ENCODE measurements at places on chromosomes 11 and 22.
A peak's percentile ranks its signal among the peaks of the same experiment; 100 is the strongest.

GRCh38 chr11:96162816-96163499 is 180.0 kb downstream of the MAML2 start:
- DNase-seq, result no peak

DNA sequence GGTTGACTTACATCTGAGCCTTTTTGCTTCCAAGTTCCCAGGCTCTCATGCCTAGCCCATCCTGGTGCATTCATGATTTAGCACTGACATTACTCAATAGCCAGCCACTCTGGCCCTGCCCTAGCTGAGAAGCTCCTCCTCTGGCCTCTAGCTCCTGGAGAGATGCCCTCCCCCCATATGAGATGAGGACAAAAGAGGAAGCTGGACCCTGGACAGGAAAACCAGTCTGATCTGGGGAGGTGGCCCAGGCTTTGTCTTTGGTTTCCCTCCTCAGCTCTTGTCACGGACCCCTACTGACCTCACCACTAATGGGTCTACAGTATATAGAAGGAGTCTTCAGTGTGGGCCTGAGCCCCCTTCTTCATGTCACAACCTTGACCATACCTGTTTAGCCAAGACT is 3.0 kb downstream of the RHOG start:
- no peak for DNase-seq

GRCh38 chr11:111642542-111642941 is 40.3 kb downstream of the SIK2 start:
- no peak for DNase-seq

DNA sequence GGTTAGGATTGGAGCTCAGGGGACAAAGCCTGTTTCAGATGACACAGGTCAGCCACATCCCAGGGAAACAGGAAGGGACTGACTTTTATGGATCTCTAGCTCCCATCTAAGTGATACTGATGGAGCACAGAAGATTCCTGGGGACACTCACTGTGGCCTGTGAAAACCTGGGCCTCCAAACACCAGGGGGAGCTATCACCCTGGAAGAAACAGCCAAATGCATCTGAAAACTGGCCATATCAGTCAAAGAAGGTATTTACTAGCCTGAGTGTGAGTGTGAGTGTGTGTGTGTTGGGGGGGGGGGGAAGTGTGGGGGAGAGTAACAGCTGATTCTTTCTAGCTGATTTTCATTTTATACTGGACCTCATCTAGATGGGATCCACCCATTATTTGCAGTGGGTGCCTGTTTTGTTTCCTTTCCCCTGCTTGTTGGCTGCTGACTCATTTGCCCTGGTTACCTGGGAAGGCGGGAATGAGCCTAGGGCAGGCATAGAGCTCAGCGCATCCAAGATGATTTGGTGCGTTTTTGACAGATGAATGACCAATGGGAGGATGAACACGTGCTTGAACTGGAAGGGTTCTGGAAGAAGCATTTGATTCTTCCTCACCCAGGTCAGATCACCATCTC is 284.0 kb downstream of the KIRREL3 start:
- DNase-seq, result no peak

- no peak for DNase-seq
Measured at GRCh38 chr11:86891036-86891435, 64.2 kb downstream of the FZD4 start.

DNA sequence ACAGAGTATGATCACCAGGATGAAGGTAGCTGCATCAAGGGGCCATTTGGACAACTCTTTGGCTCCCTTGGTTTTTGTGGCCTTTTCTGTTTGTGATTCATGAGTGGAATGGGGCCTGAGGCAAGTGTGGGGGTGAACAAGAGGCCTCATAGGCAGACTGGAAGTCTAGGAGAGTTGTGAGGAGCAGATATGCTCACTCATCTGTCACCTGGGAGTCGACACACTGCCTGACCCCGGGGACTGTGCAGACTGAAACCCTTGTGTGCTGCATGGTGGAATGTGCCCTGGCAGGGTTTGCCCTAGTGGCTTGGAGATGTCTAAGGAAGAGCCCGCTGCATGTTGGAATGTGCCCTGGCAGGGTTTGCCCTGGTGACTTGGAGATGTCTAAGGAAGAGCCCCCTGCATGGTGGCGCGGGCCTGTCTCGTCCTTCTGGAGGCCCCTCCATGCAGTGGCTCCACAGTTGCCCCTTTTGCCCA is 60.0 kb downstream of the MED15 start:
- DNase-seq, result no peak

- DNase-seq, result no peak
Measured at GRCh38 chr11:86785576-86785975, 14.8 kb upstream of the PRSS23 start.

GRCh38 chr11:100785148-100785983 is 98.3 kb downstream of the ARHGAP42 start:
- DNase-seq, result no peak

- DNase-seq, result no peak
Measured at GRCh38 chr11:22626573-22627239, 1.1 kb upstream of the FANCF start.

DNA sequence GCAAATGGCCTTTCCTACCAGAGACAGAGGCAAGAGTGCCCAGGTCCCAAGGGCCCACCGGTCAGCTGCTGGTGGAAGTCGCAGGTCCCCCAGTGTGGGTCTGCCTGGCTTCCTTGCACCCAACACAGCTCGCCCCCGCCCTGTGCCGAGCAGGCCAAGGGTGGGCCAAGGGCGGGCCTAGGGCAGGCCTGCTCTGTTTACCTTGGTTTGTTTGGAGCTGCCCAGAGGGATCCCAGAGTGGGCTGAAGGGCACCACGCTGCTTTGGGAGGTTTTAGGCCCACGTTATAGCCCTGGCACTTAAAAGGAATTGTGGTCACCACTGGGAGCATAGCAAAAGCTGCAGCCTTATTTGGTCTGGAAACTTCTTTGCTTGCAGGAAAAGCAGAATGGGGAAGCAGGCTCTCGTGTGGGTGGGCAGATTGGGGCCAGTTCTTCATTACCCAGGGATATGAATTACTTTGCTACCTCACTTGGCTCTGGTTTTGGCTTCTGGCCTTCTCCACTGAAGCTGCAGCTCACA is 38.0 kb downstream of the MRGPRD start:
- DNase-seq, result no peak

DNA sequence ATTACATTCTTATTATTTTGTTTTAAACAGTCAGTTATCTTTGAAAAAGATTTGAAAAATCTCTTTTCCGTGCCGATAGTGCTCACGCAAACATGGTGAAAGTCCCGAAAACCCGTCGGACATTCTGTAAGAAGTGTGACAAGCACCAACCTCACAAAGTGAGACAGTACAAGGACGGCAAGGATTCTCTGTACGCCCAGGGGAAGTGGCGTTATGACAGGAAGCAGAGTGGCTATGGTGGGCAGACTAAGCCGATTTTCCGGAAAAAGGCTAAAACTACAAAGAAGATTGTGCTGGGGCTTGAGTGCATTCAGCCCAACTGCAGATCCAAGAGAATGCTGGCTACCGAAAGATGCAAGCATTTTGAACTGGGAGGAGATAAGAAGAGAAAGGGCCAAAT is 28.7 kb upstream of the CTSD start:
- DNase-seq, result no peak

DNA sequence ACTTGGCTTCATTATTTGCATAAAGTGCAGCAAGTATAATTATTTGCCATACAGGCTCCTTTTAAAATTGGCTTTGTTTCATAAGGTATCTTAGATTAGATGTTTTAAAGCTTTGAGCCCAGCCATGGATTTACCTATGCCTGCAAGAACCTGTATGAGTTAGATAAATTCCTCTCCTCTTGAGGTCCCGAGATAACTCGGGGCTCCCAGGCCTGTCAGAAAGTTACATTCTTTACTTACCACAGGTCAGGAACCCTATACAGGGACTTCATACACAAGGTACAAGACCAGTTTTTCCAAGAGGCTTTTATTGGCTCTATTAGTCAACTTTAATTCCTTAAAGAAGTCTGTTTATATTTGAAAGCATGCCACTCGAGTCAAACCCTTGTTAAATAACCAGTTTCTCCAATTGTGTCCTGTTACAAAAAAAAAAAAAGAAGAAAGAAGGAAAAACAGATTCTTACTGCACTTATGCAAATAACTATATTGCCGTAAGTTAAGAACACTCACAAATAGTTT is 2.3 kb upstream of the C1QTNF6 start:
- DNase-seq, result no peak

DNA sequence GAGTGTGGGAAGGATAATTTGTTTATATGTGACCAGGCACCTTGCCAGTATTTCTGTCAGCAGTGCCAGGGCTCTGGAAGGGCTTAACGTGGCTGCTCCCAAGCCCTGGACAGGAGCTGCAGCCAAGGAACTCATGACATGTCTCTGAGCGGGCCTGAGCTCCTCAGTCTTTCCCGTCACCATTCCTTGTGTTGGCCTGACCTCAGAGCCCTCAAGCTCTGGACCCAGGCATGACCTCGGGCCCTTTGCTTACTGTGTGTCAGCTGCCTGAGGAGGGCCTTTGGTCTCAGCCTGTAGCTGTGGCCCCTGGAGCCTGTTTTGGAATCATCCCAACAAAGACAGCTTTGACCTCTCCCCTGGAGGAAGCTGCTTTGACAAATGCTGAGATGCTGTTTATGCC is 264.1 kb upstream of the PLET1 start:
- no peak for DNase-seq

DNA sequence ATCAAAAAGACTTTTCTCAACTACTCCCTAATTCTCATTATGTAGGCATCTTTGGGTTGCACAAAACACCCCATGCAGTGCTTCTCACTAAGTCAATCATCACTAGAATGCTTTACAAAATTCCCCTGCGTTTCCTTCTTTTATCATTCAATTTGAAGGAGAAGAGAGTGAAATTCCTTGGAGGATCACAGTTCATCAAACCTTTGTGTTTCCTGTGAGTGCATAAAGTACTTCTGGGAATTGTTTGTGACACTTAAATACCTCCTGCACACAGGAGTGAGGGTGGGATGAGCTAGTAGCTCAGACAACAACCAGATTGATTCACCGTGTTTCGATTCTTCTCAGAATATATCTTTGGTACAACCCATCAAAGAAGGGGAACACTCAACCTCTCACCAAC is 3.7 kb upstream of the OR5AR1 start:
- DNase-seq, result no peak

- no peak for DNase-seq
Measured at GRCh38 chr22:36153501-36154422, 6.8 kb downstream of the APOL3 start.

GRCh38 chr22:48736593-48737460 is 1090.8 kb downstream of the BRD1 start:
- no peak for DNase-seq

DNA sequence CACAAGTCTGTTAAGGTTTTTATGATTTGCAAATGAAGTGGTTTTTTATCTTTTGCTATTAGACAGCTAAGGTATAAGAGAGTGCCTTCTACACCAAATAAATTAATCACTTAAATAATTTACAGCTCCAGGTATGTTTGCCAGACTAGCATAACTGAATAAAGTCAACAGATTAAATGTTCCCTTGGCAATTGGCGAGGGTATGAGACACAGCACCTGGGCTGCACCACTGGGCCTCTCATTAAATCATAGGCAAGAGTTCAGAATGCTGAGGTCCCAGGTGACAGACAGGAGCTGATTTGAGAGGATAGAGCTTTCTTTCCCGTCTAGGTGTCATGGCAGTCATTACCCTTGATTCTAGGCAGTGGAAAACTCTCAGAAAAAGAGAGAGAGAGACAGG is 62.6 kb upstream of the WT1 start:
- DNase-seq, result no peak

DNA sequence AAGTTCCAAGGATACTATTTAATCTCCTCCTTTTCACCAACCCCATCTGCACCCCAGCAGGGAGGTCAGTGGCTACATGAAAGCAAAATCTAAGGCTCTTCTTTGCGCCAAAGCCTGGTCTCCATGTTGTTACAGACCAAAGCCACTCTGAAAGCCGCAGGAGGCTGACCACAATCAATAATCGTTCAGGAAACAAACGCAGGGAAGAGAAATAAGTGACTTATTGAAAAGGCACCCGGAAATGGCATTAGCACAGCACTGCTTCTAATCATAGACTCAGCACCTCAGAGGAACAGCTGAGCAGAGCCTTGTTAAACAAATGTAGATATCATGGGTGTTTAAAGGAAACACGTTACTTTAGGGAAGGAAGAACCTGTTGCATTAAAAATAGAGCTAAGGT is 183.9 kb downstream of the KIRREL3 start:
- DNase-seq, result no peak

GRCh38 chr11:97201743-97202612 is 812.2 kb downstream of the JRKL start:
- no peak for DNase-seq

- no peak for DNase-seq
Measured at GRCh38 chr11:66561178-66561974, 7.0 kb downstream of the CTSF start.

GRCh38 chr11:20599221-20600019 is at the start of gene SLC6A5:
TSS of gene SLC6A5 (plus strand) at chr11:20599608. CDS start at chr11:20599673, 65 bp downstream.
- no peak for DNase-seq

- DNase-seq, result no peak
Measured at GRCh38 chr11:47308050-47308823, 38.3 kb downstream of the MADD start.

GRCh38 chr11:128502726-128503125 is 84.6 kb downstream of the ETS1 start:
- no peak for DNase-seq

- no peak for DNase-seq
Measured at GRCh38 chr22:46809153-46809885, 46.9 kb downstream of the TBC1D22A start.

GRCh38 chr11:118527109-118527508 is at the start of gene TTC36:
TSS of gene TTC36 (plus strand) at chr11:118527474. CDS start at chr11:118527495, 21 bp downstream.
- DNase-seq, result no peak

GRCh38 chr11:57792060-57792541 is 30.5 kb downstream of the CTNND1 start:
- DNase-seq, result peak; percentile 62
